ENCODE measurements at places on chromosomes 12 and 14. TPM values are rescaled to one million over a fixed set of nuclear protein-coding genes. Genes with fewer than 3 reads are reported as not detected.

KCNH3 gene
- total RNA-seq: 0.18 TPM

DDIT3 gene
- 13.7 TPM for total RNA-seq

DNA sequence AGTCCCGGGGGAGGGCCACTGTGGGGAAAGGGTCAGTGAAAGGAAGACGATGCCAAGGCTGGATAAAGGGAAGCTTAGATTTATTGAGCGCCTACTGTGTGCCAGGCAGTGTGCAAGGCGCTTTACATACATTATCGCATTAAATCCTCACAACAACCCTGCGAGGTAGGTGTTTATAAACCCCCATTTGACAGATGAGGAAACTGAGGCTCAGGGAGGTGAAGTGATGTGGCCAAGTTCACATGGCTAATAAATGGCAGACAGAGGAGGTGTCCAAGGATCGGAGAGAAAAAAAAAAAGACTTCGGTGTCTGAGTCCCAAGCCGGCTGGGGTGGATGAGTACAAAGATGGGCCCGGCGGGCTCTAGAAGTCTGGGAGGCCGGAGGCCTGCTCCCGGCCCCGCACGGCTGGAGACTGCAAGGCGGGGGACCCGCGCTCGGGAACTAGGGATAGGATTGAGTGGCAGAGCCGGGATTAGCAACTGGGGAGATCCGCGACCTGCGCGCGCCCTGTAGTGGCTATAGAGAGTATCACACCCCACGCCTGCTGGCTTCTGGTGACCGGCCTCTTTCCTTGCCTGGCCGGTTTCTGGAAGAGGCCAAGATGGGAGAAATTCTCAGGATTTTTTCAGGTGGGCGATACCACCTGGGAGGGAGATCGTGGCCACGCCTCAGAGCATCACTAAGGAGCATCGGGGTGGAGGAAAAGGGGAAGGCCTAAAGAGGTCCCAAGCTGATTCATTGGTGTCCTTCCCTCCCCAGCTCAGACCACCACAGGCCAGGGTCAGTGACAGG, 3.9 kb downstream of the DDN start:
- H3K4me1 ChIP-seq: peaks cover 11% of the 10 kb centered on the region
- DNase-seq: peak; percentile 77
- H3K27me3 ChIP-seq: peaks cover 25% of the 10 kb centered on the region

DNA sequence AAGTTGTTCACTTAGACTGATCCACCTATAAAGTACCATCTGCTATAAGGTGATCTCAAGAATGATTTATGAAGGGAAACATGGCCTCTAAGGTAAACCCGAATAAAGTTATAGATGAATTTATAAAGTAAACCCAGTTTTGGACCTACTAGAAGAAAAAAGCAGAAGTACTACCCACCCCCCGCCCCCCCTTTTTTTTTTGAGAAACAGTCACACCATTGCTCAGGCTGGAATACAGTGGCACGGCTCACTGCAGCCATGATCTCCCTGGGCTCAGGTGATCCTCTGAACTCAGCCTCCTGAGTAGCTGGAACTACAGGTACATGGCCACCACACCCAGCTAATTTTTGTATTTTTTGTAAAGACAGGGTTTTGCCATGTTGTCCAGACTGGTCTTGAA, 3.9 kb downstream of the ENTPD5 start:
- no peaks in the 10 kb centered on the region for H3K36me3 ChIP-seq
- no peaks in the 10 kb centered on the region for H3K27me3 ChIP-seq
- H3K4me1 ChIP-seq: peaks cover 13% of the 10 kb centered on the region
- H3K4me3 ChIP-seq: no peak overlapping the region
- no peak overlapping the region for H3K27ac ChIP-seq

DNA sequence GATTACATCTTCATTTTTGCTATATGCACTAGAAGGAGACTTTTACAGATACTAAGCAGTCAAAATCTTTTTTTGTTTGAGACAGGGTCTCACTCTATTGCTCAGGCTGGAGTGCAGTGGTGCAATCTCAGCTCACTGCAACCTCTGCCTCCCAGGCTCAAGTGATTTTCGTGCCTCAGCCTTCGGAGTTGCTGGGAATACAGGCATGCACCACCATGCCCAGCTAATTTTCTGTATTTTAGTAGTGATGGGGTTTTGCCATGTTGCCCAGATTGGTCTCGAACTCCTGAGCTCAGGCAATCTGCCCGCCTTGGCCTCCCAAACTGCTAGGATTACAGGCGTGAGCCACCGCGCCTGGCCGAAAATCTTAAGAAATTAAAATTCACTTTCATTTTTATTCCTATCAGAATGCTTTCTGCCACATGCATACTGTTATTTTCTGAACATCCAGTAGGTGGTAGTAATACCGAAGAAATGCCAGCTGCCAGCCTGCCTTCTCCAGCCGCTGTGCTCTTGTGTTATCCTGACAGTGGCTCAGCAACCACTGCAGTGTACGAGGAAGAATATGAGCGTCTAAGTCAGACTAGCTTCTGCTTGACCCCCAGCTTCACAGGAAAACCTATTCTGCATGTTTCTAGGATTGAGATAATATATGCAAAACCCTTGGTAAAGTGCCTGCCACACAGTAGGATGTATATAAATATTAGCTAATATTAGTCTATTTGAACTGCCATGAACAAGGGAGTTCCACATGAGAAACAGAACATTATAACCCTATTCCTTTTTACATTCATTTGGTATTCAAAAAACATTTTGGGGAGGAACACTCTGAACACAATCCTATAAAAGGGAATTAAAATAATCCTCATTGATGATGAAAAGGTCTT, 54.2 kb downstream of the RPAP3 start:
- H3K27me3 ChIP-seq: no peaks in the 10 kb centered on the region
- no peaks in the 10 kb centered on the region for H3K4me1 ChIP-seq
- peak; percentile 66 for DNase-seq
- H3K27ac ChIP-seq: no peak overlapping the region
- H3K36me3 ChIP-seq: no peaks in the 10 kb centered on the region

- H3K36me3 ChIP-seq: no peaks in the 10 kb centered on the region
- peak overlapping the region; percentile 69 for H3K4me3 ChIP-seq
- no peak for DNase-seq
- peaks cover 15% of the 10 kb centered on the region for H3K4me1 ChIP-seq
Measured at GRCh38 chr14:35044939-35045797, 904 bp upstream of the FAM177A1 start.

- no peaks in the 10 kb centered on the region for H3K27me3 ChIP-seq
- H3K4me1 ChIP-seq: peaks cover 8% of the 10 kb centered on the region
- H3K36me3 ChIP-seq: no peaks in the 10 kb centered on the region
- H3K27ac ChIP-seq: no peak overlapping the region
- no peak overlapping the region for H3K4me3 ChIP-seq
- peak; percentile 21 for DNase-seq
Measured at GRCh38 chr12:26524862-26525465, 308.0 kb downstream of the ITPR2 start.

- H3K4me3 ChIP-seq: no peak overlapping the region
- no peaks in the 10 kb centered on the region for H3K36me3 ChIP-seq
- no peak for DNase-seq
- peaks cover 15% of the 10 kb centered on the region for H3K27me3 ChIP-seq
Measured at GRCh38 chr14:75430116-75430515, 2.3 kb downstream of the JDP2 start.

DNA sequence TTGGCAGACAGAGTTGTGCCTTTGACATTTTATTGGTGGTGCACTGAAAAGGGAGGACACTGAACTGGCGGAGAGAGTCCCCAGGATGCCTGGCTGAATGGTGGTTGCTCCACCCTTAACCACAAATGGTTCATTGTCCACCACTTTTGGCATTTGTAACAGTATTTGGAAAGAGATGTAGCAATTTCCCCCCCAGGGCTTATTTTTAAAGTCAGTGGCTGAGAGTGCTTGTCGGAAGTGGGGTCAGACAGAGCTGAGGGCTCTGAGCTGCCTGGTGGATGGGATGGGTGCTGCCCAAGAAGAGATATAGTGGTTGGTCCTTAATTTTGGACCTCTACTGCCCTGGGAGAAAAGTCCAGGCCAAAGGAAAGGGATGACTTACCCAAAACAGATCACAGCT, 31.5 kb upstream of the FGF6 start:
- H3K4me1 ChIP-seq: no peaks in the 10 kb centered on the region
- H3K4me3 ChIP-seq: no peak overlapping the region
- H3K27me3 ChIP-seq: peaks cover 2% of the 10 kb centered on the region
- no peaks in the 10 kb centered on the region for H3K36me3 ChIP-seq

DNA sequence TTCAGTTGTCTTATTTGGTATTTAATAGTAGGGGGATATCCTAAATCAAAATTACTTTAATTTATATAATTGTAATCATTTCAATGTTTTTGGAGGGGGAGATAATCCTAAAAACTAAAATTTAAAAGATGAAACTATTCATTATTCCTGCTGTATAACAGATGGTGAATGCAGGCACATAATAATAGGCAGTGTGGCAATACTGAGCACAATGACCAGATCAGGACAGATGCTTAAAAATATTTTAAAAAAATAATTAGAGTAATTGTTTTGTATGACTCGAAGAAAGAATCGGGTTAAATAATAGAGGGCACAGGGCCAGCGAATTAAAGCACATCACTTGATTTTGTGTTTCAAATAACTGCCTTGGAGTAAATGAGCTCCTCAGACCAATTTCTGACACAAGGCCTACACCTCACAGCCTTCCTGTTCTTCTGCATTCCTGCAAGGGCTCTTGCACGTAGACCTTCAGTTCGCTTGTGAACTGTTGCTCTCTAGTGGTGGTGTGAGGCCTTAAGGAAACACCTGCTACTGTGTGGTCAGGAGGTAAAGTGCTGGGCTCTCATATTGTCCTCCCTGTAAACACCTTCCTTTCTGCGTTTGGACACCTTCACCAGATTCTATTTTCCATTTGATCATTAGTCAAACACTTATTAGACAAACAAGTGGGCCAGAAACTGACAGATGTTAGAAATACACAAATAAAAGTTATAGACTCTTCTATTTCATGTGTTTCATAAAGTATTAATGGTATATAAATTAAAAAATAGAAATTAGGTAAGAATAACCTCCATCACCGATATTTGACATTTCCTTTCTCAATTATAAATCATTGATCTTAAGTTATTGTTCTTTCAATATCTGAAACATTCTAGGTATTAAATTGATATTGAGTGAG, 29.3 kb upstream of the KLRF1 start:
- H3K27me3 ChIP-seq: no peaks in the 10 kb centered on the region
- peaks cover 39% of the 10 kb centered on the region for H3K4me1 ChIP-seq
- no peak overlapping the region for H3K4me3 ChIP-seq
- H3K36me3 ChIP-seq: no peaks in the 10 kb centered on the region
